ENCODE measurements at places on chromosomes 7 and 10. TPM values are rescaled to one million over a fixed set of nuclear protein-coding genes. Genes with fewer than 3 reads are reported as not detected.

Gene GFRA1
- total RNA-seq = not detected

Gene DGKI
- total RNA-seq = not detected

- DNase-seq = no peak
Measured at GRCh38 chr10:558364-558763, 131.1 kb downstream of the DIP2C start.

Gene AKR1B15
- total RNA-seq = not detected

Gene GRID2IP
- total RNA-seq = 0.69 TPM

GRCh38 chr7:91421018-91421417 lies 156.8 kb downstream of the FZD1 start:
- no peak for DNase-seq

- DNase-seq = no peak
Measured at GRCh38 chr10:72729528-72729927, 37.6 kb downstream of the MCU start.

GRCh38 chr10:105797234-105797890 lies 1156.3 kb downstream of the SORCS3 start:
- peak; percentile 23 for DNase-seq

Gene TDRD1
- total RNA-seq = 0.49 TPM

Measured in naive thymus-derived CD4-positive, alpha-beta T cell (primary cell).